ENCODE measurements at places on chromosomes 1 and 21. TPM values are rescaled to one million over a fixed set of nuclear protein-coding genes. Genes with fewer than 3 reads are reported as not detected.
A peak's percentile ranks its signal among the peaks of the same experiment; 100 is the strongest.

DNA sequence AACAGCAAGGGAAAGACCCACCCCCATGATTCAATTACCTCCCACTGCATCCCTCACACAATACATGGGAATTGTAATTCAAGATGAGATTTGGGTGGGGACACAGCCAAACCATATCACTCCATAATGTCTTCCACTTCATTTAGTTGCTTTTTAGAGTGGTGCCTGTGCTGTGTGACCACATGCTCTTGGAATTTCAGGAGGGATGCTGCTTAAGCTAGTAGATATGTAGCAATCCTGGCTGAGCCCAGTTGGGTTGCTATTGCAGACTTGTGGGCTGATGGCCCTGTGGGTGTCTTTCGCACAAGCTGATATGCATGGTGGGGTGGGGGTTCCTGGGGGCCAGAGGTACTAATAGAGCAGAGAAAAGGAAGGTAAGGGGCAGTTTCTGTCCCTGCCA is 160.4 kb upstream of the SYT6 start:
- no peak for DNase-seq

GRCh38 chr21:44379991-44380865 is 26.8 kb downstream of the TRPM2 start:
- no peak for DNase-seq

GRCh38 chr1:228023294-228023639 is 16.5 kb downstream of the WNT3A start:
- no peak for DNase-seq

DNA sequence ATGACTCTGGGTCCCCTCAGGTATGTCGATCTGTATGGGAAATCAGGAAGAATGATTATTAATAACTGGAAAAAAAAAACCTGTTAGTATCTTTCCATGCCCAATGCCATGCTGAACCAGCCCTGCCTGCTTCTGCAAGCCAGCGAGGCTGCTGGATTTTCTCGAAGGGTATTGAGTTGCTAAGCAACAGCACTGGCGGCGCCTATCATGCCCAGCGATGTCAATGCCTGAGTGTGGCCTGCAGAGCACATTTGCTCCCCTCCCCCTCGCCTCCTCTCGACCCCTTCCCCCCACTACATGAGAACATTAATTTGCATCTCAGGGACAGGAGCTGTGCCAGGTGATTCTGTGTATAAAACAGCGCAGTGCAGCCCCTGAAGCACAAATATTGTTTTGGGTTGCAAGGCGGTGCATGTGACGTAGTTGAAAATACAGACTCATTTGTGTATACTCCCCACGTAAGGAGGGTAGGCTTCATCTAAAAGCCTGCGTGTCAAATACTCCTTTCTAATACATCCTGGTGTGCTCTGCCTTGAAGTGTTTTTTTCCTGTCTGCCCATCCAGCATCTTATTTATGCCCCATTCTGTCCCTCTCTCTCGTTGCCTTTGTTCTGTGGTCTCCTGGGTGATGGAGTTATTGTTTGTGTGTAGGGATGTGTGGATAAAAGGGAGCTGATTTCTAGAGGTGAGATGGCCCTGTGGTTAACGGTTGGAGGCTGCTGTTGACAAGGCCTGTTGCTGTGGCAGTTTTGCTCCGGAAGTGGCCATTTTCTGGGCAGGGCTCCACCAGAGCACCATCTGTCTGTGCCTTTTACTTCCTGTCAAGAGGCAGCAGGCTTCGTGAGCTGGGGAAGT is 32.7 kb upstream of the ATP5PO start:
- no peak for DNase-seq

GRCh38 chr1:50917138-50918137 is 42.6 kb downstream of the FAF1 start:
- no peak for DNase-seq

GRCh38 chr1:212287261-212287895 is 2.2 kb downstream of the PPP2R5A start:
- no peak for DNase-seq

DNA sequence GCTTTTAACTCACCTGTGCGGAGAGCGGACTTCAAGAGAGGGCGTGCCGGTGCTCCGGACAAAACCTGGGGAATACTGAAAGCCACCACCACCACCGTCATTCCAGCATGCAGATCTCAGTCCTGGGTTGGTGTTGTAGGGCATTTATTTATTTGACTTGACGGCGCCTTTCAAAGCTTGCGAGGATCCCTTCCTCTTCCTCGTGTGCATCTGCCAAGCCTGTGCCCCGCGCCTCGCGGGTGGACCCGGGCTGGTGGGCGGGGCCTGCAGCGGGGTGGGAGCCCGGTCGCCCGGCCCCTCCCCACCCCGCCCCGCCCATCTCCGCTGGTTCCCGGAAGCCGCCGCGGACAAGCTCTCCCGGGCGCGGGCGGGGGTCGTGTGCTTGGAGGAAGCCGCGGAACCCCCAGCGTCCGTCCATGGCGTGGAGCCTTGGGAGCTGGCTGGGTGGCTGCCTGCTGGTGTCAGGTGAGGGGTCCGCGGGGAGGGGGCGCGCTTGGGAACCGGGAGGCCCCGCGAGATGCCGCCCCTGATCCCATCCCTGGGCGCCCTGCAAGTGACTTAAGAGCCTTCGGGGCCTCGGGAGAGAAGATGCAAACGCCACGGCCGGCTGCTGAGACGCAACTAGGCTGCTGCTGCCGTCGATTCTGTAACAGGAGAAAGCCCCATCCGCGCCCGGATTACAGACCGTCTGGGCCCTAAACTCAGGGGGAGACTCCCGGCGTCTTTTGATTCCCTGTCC is at the start of gene IL10RB:
IL10RB (plus strand) TSS at position 318 of the 739 bp plus-strand sequence; CDS start at position 417, 99 bp downstream.
- peak; percentile 78 for DNase-seq

DNA sequence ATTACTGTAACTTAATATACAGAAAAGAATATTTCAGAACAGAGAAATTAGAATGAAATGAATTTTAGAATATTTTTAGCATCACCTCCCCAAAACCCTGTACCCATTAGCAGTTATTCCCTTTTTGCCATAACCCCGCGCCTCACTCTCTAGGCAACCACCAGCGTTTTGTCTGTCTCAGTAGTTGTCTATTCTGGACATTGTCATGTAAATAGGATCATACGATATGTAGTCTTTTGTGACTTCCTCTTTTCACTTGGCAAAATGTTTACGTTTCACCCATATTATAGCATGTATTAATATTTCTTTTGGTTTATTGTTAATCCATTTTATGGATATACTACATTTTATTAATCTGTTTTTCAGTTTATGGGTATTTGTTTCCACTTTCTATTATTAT is 24.9 kb downstream of the SOAT1 start:
- DNase-seq: no peak

- no peak for DNase-seq
Observed at GRCh38 chr1:176205332-176205914, 1.7 kb downstream of the COP1 start.

DNA sequence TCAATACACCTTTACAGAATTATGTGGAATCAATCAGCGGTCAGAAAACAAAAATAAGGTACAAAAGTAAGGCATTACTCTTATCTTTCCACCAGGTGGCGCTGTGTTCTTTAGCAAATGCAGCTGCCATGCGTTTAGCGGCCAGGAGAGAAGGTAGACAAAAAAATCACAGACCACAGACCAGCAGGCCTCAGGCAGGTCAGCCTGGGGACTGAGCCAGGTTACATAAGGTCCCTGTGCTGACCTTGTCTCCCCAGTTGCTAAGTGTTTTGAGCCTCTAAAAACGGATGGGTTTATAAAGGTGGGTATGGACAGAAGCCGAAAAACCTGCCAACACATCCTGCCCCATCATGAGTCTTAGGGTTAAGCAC is 2.8 kb downstream of the RGS16 start:
- peak; percentile 75 for DNase-seq

DNA sequence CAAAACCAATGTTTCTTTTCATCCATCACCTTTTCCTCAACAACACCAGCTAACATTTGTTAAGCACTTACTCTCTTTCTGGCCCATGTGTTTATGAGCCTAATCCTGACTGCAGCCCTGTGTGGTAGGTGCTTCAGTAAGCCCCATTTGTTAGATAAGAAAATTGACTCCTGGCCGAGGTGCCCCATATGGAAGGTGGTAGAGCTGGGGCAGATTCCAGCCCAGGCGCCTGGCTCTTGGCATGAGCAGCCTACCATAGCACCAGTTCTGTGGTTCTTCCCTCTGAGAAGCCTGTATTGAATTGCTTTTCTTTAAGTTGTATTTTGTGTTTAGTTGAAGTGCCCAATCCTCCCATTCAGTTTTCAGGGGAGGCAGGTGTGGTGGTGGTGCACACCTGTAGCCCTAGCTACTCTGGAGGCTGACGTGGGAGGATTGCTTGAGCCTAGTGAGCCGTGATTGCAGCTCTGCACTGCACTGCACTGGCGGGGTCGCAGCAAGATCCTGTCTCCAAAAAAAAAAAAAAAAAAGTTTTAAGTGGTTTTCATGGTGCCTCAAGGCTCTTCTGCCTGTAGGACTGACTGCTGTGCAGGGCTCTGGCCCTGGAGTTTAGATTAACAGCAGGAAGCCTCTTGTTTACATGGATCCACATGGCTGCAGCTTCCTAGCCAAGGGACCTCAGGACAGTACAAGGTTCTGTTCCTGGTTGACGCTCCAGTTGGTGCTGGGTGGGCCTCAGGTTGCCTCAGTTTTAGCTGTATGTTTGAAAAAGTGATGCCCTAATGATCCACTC is 125.9 kb downstream of the MRPS6 start:
- DNase-seq: no peak

DNA sequence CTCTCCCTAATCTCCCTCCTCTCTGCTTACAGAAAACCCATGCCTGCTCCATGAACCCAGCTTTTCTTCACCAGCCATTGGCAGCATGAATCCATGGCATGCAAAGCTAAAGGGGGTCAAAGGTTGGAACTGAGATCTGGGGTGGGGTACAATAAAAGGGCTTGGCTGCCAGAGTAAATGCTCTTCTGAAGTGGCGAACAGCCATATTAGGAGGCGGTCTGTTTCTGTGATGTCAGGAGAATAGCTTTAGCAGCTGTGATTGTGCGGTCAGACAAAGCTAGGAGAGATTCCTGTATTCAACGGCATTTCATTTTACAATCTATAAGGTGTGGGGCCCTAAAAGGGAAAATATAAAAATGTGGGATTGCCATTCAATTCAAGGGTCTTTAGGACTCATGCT is 71.7 kb upstream of the TMPRSS2 start:
- DNase-seq: no peak

DNA sequence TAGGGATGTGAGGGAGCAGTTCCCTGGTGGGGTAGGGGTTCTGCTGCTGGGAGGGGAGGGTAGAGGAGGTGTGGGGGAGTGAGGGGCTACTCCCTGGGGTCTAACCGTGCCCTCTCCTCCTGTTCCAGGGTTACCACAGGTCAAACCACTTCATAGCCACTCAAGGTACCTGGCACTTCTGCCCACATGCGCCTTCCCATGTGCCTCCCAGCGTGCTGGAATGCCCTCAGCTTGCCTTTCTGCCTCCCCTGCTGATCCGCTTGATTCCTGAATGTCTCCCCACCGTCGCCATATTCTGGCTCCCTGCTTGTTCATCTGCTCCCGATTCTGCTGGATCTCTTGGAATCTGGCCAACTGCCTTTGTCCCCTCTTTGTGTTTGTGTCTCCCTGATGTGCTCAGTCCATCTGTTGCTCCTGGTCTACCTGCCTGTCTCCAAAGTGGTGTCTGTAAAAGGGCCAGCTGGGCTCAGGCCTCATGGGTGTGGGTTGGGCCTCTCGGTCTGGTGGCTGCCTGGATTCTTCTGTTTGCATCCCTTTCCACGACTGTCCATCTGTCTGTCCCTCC is 74.4 kb downstream of the PTPRU start:
- no peak for DNase-seq

- DNase-seq: no peak
Observed at GRCh38 chr1:16018308-16018707, 465 bp upstream of the HSPB7 start.

DNA sequence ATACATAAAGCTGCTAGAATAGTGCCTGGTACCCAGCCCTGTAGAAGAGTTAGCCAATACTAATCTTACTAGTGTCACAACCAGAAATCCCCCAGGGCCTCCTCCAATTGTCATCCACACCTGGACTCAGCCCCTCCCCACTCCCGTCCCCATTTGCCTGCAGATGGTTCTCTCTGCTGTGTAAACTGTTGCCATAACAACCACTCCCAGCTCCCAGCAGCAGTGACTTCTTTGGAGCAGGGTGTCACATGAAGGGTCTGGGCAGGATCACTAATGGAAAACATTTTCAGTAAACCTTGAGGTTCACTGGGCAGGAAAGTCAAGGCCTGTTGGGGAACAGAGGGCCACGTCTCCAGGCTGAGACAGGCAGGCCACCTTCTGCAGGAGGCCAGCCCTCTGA is 126.0 kb upstream of the IPO9 start:
- DNase-seq: no peak

- no peak for DNase-seq
Observed at GRCh38 chr1:22273686-22274681, 131.1 kb upstream of the WNT4 start.

DNA sequence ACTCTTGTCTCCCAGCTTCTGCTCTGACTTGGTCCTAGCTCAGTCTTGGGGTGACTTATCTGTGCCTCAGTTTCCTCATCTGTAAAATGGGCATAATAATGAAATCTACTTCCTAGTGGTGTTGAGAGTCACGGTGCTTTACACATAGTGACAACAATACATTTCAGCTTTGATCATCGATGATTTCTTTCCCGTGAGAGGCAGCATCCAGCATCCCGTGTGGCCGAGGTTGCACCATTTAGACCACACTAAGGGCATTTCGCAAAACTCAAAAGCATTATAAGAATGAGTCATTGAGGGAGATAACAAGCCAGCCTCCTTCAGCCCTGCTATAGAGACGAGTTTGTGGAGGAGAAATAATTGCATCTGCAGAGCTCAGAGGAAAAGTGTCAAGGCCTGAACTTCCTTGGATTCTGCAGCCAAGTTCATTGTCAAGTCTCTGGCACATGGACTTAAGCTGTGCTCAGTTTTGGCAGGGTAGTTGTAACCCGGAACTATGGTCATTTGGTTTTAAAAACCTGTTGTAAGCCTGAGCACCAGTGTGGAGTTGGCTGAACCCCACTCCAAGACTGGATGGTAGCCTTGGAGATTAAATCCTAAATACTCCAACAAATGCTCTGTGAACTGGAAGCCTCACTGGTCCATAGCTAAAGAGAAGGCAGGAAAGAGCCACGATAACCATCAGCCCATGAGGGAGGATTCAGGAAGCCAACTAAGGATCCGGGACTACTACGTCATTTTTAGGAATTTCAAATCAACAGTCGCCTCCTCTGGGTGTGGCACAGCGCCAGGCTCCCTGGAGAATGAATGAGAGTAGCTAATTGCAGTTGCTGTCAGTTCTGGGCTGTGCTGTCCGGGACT is 64.2 kb downstream of the TCP10L start:
- peak; percentile 43 for DNase-seq

- DNase-seq: no peak
Observed at GRCh38 chr1:59094001-59094400, 202.9 kb upstream of the FGGY start.

Gene PGLYRP4
- polyA plus RNA-seq: not detected

Gene DCDC2B
- 1.9 TPM for polyA plus RNA-seq

Gene TMPRSS3
- polyA plus RNA-seq: 1.7 TPM

Gene INSRR
- 1.8 TPM for polyA plus RNA-seq

Gene TMEM240
- 3.7 TPM for polyA plus RNA-seq

Gene MSH4
- polyA plus RNA-seq: 0.60 TPM

Gene CLEC20A
- 0.30 TPM for polyA plus RNA-seq

Gene TRAF3IP3
- polyA plus RNA-seq: 1.7 TPM

Gene IFI6
- 14.9 TPM for polyA plus RNA-seq

Gene PTPRC
- polyA plus RNA-seq: 4.6 TPM

Data from left kidney (tissue), 8 donors.